D721Med (cell line): ENCODE measurements at places on chromosomes 1 and 21.

- DNase-seq = no peak
These were observed 13.3 kb downstream of the GPR157 start for GRCh38 chr1:9115351-9116205.

- no peak for DNase-seq
These were observed 18.2 kb upstream of the PADI2 start for GRCh38 chr1:17137441-17137840.

- peak; percentile 55 for DNase-seq
These were observed 57.4 kb downstream of the OLIG1 start for GRCh38 chr21:33127154-33127867.

DNA sequence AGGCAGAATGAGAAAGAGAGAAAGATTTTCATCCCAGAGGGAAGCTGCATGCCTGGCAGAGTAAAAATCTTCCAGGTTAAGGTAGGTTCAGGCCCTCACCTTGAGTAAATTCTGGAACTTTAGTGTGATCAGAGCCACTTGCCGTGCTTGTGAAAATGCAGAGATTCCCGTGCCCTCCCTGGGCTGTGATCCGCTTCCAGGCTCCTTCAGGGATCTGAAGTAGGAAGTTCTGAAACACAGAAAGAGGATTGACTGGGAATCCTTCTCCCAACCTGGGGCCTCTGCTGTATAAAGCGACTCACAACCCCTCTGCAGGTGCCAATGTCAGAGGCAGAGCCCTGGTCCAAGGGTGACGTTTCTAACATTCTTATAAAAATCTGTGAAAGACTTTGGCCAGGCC, 26.6 kb downstream of the NUAK2 start:
- DNase-seq = no peak

DNA sequence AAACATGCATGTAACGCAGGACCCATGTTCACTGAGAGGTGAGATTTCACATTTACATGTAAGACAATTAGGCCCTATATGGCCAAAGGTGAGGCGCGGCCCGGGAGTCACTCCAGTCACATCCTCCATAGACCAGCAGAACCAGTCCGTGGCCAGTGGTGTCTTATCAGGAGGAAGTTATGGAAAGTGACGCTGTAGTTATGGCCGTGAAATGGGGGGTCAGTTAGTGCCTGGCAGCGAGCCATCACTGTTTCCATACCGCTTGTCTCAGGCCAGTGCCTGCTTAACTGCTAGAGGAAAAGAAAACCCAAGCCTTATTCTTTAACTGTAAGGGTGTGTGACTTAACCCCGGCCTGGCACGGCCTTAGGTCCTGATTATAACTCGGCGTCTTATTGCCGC, 6.1 kb downstream of the C1orf159 start:
- no peak for DNase-seq

DNA sequence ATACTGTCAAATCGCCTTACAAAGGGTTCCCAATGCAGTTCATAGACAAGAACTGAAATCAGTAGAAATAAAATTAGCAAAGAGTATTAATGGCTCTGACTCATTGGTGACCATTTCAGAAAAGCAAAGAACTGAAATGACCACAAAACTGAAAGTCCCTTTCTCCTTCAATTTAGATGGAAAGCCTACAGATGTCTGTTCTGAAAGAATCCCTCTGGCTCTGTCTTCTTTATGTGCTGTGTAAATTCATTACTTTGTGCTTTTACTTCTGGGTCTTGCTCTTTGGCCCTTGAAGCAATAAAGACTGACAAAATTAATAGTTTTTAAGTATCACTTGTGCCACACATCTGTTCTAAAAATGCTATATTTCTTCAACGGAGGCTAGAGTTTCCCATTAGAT, 62.7 kb upstream of the GPR89A start:
- DNase-seq = no peak

GRCh38 chr1:94723894-94724293, 96.3 kb upstream of the SLC44A3 start:
- no peak for DNase-seq

- DNase-seq = no peak
These were observed 14.4 kb downstream of the ABCG1 start for GRCh38 chr21:42233067-42233961.

GRCh38 chr1:93908394-93909145, 660 bp downstream of the GCLM start:
- DNase-seq = no peak

DNA sequence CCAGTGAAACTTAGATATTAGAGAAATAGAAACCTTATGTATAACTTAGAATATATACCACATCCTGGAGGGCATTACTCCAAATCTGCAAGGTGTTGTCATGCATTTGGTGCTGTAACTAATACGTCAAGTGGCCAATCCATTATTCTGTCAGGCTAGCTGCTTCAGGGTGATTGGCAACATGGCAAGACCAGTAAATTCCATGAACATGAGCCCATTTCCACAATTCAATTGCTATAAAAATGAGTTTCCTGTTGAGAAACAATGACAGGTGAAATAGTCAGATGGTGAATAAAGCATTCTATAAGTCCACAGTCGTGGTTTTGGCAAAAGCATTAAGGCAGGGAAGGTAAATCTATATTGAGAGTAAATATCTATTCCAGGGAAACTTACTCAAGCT, 566.0 kb downstream of the ADGRL2 start:
- no peak for DNase-seq

DNA sequence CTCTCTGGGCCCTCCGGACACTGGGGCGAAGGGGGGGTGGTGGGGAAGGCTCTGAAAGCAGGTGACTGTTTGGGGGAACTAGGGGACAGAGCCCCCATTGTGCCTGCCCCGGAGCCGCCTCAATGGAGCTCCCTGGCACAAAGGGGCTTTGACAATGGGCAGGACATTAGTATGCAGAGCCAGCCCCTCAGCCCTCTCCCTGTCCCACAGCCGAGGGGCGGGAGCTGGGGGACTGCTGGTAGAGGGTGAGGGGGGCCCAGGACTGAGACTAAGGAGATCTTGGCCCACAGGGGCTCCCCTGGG, 7.8 kb downstream of the KCNJ10 start:
- DNase-seq = no peak

DNA sequence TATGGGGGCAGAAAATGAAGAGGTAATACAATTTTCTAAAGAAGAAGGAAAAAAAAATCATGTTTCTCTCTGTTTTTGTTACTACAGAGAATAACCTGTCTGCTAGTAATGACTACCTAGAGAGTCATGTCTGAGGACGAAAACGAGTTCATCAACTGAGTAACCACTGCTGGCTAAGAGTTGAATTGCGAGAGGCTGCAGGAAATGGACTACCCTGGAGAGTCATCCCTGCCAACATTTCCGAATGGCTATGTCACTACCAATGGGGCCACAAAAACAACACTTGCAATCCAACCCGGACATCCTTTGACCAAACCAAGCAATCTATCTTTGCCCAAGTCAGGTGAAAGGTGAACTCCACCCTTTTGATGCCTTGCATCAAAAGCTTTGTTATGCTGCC, 120.6 kb downstream of the FCRL5 start:
- DNase-seq = no peak

- no peak for DNase-seq
These were observed 10.5 kb upstream of the TMEM61 start for GRCh38 chr1:54969879-54970278.

DNA sequence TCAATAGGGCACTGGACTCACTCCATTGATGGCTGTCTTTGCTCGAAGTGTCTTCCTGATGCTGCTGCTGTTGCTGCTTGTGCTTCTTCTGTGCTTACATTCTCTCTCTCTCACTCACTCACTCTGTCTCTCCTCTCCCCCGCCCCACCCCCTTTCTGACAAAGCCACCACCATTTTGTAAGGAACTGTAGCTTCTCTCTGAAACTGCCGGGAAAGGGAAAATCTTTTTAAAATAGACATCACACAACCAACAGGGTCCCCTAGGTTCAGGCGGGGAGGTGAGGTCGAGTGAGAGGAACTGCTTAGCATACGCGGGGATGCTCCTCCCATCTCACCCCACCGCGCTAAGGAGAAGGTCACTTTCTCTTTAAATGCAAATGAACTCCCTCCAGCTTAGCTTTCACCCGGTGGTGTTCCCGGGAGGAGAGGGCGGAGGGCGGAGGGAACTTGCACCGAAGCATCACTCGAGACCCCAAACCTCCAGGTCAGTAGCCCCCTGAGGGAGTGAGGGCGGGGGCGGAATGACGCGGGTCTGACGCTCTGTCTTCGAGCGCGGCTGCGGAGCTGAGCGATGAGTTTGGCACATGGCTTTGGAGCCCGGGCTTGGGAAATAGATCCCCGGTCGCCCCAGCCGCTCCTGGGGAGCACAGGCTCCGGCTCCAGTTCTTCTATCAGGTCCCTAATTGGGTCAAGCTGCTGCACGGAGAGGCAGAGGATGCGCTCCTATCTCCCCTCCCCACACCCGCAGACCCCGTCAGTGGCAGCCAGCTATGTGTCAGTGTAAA, at the start of gene CCDC28B:
TSS of gene CCDC28B (plus strand) at position 370 of the 785 bp plus-strand sequence. CDS start 1,341 bp downstream, outside the sequence.
- peak; percentile 94 for DNase-seq

- DNase-seq = no peak
These were observed 922 bp downstream of the CPT2 start for GRCh38 chr1:53197291-53198200.

- no peak for DNase-seq
These were observed 1.2 kb upstream of the ADAM15 start for GRCh38 chr1:155049651-155050559.

GRCh38 chr1:208184966-208185654, 59.1 kb downstream of the PLXNA2 start:
- DNase-seq = no peak

DNA sequence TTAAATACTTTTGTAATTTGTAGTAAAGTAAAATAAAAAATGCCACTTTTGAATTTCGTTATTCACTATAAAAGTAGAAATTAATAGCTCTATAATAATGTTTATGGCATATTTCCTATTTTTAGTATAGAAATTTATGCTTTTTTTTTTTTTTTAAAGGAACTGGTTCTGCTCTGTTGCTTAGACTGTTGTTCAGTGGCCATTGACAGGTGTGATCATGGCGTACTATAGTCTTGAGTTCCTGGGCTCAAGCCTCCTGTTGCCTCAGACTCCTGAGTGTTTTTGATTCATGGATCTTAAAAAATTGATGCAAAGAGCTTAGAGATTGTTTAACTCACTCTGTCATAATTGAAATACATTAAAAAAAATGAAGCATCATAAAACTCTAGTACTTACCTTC, 53.6 kb downstream of the RPS6KC1 start:
- DNase-seq = no peak

GRCh38 chr1:45205910-45206721, at the start of gene ZSWIM5:
ZSWIM5 (minus strand) TSS chr1:45206605; CDS start chr1:45206350, 255 bp downstream.
- DNase-seq = peak; percentile 34

GRCh38 chr1:151992303-151993083, 1.2 kb downstream of the S100A10 start:
- no peak for DNase-seq

DNA sequence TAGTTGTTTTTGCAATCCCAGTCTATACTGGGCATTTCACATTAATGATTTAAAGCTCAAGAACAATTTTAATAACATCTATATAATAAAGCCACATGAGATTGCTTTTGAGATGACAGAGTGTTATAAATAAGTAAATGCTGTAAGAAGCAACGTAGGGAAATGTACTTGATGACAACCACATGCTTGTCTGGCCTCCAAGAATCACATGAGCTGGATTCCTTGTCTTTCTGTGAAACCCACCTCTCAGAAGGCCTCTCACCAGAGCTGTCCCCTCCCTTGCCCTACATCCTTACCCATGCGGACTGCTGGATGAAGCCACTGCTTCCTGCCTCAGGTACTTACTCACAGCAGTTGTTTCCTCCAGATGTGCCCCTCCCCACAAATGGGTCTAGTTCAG, 145.1 kb upstream of the CTTNBP2NL start:
- DNase-seq = no peak

GRCh38 chr1:226814751-226815537, 55.5 kb upstream of the PSEN2 start:
- DNase-seq = no peak

- no peak for DNase-seq
These were observed 25.4 kb upstream of the MEF2D start for GRCh38 chr1:156525856-156526489.

DNA sequence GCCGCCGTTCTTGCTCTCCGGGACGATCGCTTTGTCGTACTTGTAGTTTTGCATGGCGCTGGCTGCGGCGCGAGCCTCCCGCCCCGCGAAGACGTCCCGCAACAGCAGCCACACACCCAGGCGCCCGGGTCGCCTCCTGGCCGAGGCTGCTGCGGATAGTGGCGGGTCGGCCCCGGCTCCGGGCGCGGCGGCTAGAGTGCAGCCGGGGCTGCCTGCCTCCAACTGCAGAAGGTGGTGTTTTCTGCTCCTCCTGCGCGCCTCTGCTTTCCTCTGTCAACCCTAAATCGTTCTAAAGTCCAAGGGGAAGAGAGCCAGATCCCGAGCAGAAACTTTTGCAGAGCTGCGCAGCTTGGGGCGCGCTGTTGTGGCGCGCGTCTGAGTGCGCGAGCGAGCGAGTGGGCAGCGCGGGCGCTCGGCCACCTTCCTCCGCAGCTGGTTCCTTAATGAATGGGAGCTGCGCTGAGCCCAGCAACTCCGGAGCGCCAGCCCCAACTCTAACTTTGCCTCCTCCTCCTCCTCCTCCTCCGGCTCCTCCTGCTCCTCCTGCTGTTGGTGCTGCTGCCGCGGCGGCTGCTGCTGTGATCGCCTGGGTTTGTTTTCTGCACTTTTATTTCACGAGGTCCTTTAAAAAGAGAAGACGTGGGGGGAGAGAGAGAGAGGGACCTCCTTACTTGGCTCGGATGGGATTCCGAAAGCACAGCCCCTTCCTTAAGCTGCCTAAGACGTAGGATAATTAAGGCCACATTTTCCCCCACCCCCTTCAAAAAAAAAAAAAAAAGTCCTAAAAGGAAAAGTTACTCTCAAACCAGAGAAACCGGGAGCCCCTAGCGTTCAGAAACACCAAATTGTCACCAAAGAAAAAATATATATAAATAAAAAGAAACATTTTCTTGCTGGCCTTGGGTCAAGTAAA, at the start of gene PLPP3:
TSS of gene PLPP3 (minus strand) at position 601 of the 913 bp plus-strand sequence. CDS start at position 54, 547 bp downstream.
- peak; percentile 27 for DNase-seq

- no peak for DNase-seq
These were observed 33.3 kb downstream of the EXTL2 start for GRCh38 chr1:100861379-100861778.

DNA sequence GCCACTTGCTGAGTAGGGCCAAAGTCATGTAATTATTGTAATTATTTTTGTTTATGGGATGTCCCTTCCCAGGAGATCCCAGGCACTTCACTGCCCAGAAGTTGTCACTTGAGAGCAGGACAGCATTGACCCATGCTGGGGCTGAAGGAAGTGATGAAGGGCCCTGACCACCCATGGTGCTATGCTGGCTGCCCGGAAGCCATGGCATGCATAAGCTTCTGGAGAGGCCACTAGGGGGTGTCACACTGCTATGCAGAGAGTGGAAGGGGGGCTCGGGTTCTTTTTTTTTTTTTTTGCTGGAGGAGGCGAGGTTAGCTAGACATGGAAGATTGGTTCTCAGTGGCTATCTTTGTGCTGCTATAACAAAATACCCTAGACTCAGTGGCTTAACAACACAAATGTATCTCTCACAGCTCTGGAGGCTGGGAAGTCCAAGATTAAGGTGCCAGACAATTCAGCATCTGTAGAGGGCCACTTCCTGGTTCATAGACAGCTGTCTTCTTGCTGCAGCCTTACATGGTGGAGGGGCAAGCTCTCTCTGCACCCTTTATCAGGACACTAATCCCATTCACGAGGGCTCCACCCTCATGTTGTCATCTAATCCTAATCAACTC, 84.9 kb downstream of the CNIH3 start:
- DNase-seq = no peak
